NCI-H1105 (cell line): ENCODE measurements at places on chromosomes 16 and 17.

GRCh38 chr17:35892091-35893035 lies 12.2 kb upstream of the CCL5 start:
- no peak for DNase-seq

- DNase-seq: no peak
Observed at GRCh38 chr17:57408071-57408811, 151.9 kb downstream of the MSI2 start.

DNA sequence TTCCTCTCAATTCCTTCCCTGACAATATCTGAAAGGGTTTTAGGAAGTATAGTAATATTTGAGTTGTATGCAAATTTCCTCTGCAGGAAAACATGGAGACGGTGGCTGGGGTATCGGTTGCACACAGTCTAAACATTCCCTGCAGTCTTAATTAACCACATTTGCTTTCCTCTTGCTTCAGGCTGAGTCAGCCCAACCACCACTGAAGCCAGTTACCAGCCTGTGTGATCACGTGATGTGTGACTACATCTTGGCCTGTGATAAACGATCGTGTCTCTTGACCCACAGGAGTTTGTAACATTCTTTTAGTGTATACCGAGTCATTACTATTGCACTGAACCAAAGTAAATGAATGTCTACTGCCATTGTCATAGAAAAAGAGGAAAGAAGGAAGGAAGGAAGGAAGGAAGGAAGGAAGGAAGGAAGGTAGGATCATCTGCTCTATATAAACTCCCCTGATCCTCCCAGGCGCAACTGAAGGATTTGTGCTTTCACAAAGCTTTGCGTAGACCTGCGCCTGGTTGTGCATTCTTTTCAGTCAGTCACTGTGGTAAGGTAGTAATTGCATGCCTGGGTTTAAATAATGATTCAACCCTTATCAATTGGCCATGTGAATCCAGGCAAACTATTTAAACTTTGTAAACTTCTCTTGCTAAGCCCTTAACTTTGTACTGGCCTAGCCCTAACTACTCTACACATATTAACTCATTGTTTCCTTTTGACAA lies 280.6 kb upstream of the SALL1 start:
- no peak for DNase-seq

GRCh38 chr16:59540621-59541020 lies 806.5 kb upstream of the GOT2 start:
- DNase-seq: no peak

DNA sequence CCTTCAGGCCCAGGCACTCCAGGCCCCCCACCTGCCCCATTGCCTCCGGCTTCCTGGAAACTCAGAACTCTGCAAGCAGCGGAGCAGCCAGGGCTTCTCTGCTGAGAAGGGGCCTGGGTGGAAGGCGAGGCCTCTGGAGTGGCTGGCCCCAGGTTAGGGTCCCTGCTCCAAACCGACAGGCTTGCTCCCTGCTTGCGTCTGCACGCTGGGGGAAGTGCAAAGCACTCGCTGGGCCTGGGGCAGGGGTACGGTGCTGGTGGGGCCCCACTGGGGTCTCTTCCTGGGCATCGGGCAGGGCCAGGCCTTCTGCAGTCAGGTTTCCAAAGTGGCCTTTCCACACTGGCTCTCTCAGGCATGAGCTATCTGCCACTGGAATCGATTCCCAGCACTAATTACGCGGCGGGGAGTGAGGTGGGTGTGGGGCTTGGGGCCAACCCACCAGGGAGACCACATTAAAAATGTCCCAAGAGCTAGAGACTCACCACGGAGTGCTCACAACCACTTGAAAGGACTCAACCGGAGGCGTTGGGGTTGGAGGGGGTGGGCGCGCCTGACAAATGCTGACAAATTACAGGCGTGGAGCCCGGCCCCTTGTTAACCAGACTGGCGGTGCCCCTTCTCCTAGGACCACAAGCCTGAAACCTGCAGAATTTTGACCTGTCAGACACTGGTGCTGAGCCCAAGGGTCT lies 17.9 kb downstream of the FAM83G start:
- DNase-seq: no peak

DNA sequence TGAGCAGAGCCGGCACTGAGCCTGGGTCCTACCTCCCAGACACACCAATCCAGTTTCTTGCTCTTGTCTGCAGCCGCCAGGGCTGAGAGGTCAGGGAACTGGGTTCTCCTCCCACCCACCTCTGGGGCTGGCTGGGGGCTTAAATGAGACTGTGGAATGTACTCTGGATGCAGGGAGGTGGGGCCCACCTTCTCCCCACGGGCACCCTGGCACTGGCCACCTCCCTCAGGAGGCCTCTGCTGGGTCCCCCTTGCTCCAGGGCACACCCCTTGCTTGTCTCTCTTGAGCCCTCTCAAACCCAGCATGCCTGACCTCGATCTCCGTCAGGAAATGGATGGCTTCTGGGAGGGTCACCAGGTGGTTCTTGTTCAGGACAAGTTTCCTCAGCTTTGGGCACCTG lies 6.4 kb downstream of the FLII start:
- no peak for DNase-seq

GRCh38 chr16:27273670-27274423 lies 5.3 kb upstream of the NSMCE1 start:
- DNase-seq: no peak

DNA sequence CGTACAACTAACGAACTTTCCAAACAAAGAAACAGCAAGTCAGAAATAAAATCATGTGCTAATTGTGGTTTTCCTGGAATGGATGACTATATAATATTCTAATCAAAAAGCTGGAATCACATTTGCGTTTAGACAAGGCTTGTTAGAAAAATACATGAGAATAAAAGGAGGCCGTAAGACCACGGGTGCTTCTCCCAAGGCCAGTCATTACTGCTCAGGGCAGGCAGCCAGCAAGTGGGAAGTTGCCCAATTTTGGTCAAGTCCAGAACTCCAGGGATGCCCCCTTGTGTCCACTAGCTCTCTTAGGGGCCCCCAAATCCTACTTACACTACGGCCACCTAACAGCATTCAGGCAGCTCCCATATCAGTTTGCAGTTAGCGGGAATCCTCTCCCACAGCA lies 25.9 kb upstream of the LYRM9 start:
- no peak for DNase-seq

- DNase-seq: no peak
Observed at GRCh38 chr17:83144421-83145357, 65.3 kb downstream of the METRNL start.

- no peak for DNase-seq
Observed at GRCh38 chr17:30586818-30587595, 109.8 kb downstream of the GOSR1 start.

- no peak for DNase-seq
Observed at GRCh38 chr17:72683506-72684404, 408.7 kb downstream of the SLC39A11 start.

DNA sequence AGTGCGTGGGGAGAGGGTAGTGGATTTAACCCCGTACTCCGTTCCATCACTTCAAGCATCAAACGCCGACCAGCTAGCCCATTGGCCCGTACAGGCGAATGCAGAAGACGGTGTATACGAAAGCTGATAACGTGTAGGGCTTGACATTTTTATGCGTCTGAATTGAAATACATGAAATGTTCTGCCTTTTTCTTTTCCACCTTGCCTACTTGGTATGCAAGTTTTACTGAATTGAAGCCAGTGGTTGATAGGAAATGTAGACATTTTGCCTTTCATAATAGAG lies 834 bp upstream of the STAT3 start:
- no peak for DNase-seq

DNA sequence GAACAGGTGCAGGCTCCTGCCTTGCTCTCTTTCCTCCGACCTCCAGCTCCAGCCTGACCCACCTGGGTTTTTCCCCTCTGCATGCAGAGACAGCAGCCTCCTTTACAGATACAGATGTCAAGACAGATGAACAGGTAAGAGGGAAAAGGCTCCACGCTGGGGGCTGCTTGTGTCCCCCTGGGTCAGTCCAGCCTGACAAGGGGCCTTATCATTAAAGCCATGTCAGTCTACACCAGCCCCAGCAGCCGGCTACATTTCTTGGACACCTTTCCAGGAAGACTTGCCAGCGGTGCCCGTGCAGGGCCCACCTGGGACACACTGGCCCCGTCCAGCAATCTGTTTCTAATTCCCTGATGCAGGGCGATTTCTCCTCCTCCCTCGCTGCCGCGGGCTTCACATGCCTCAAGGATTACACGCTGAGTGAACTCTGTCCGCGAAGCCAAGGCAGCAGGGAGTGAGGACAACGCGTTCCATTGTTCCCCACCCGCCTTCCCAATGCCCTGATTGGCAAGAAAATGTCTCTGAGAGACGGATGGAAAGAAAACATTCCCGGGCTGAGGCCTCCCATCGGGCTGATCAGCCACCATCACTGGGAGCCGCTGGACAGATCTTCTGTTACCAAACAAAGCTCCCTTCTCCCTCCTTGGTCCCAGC lies 184.7 kb downstream of the C16orf95 start:
- DNase-seq: no peak

DNA sequence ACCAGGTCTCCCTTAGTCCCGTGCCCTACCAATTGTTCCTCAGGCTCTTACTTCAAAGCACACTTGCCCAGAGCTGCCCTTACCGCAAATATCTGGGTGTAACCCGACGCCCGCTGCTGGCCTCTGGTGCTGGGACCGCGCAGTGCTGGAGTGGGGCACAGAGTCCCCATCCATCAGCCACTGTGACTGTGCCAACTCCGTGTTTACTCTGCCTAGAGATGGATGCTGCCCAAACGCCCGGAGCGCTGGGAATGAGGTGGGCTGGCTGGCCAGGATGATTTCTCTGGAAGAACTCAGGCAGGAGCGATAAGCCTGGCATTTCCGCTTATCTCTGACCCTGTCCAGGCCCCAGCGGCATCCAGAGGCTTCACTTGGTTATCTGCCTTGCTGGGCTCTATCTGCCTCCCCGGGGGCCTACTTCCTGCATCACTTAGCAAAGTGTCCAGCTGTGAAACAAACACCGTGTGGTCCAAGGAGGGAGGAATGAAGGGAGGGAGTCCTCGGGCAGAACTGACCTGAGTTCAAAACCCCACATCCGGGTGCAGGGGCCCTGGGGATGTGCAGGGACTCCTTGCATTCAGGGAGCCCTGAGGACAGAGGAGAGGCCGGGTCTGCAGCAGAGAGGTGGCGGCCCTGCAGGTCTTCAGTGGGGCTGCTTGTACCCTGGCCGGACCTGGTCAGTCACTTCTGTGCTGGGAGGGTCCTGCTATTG lies 9.4 kb upstream of the MYLK3 start:
- peak; percentile 81 for DNase-seq

GRCh38 chr16:86949630-86950029 lies 367.6 kb downstream of the C16orf95 start:
- DNase-seq: no peak

DNA sequence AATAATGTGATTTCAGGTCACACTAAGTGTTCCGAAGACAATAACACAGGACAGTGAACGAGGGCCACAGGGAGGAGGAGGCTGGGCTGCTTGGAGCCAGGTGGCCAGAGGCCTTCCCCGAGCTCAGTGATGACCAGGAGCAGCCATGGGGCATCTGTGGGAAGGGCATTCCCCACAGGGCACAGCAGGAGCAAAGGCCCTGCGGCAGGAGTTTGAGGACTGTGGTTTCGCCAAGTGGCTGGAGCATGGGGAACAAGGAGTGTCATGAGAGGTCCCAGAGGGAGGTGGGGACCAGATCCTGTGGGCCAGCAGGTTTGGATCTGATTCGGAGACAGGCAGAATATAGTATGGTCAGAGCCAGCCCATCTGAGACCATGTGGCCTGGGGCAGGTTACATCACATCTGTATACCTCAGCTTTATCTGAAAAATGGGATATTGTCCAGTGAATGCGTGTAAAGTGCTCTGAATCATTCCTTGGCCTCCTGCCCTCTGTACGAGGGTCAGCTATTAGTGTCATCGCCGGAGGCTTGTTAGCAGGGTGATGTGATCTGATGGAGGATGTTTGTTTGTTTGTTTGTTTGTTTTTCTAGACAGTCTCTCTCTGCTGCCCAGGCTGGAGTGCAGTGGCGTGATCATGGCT lies 176.8 kb downstream of the KATNIP start:
- no peak for DNase-seq

DNA sequence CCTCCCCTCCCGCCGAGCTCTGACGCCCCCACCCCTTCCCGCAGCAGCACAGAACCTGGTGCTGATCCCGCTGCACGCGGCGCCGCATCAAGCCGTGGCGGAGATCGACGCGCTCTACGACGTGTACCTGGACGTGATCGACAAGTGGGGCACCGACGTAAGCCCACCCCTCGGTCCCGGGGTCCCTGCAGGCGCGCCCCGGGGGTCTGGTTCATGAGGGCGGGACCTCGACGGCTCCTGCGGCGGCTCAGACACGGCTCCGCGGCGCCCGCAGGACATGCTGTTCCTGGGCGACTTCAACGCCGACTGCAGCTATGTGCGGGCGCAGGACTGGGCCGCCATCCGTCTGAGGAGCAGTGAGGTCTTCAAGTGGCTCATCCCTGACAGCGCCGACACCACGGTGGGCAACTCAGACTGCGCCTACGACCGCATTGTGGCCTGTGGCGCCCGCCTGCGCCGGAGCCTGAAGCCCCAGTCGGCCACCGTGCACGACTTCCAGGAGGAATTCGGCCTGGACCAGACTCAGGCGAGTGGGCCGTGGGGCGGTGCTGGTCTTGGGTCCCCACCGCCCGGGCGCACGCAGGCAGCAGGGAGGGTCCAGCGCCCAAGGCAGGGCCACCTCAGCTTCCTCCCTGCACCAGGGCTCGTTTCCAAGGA lies 1.4 kb downstream of the DNASE1L2 start:
- no peak for DNase-seq

DNA sequence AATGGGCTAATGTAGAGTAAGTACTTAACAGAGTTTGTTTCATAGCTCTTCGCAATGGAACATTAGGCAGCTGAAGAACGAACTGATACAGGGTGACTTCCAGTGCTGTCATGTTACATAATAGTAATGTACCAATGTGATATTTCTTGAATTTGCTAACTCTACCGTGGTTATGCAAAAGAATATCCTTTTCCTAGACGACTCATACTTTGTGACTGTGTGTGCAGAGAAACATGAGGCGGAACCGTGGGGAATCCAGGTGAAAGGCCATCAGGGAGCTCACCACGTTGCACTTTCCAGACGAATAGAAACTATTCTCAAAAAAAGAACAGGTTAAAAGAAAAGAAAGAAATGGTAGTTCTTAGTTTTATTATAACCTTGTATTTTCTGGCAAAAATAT lies 13.2 kb downstream of the NOB1 start:
- no peak for DNase-seq

- DNase-seq: no peak
Observed at GRCh38 chr17:73371285-73371684, 59.5 kb upstream of the CDC42EP4 start.

- DNase-seq: no peak
Observed at GRCh38 chr17:14933676-14934075, 331.4 kb downstream of the PMP22 start.

DNA sequence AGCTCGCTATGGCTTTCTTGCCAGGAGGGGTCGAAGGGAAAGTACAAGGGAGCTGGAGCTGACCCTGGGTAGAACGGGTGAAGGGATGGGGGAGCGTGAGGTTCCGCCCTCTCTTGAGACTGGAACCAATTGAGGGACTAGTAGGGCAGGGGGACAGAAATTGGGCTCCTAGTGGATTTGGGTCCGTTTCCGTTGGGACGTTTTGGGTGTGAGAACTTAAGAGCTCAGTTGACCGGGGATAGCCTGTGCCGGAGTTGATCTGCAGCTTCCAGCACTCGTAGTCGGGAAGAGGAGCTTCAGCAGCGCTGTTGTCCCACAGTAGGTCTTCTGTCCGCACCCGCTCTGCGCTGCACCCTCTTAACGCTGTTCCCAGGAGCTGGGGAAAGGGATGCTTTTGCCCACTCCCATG lies 481 bp downstream of the CNTROB start:
- peak; percentile 2 for DNase-seq

- DNase-seq: no peak
Observed at GRCh38 chr17:64491034-64491860, 5.6 kb downstream of the POLG2 start.
